Activated CD4-positive, CD25-positive, alpha-beta regulatory T cell (primary cell): ENCODE measurements at places on chromosomes 2 and 18.

DNA sequence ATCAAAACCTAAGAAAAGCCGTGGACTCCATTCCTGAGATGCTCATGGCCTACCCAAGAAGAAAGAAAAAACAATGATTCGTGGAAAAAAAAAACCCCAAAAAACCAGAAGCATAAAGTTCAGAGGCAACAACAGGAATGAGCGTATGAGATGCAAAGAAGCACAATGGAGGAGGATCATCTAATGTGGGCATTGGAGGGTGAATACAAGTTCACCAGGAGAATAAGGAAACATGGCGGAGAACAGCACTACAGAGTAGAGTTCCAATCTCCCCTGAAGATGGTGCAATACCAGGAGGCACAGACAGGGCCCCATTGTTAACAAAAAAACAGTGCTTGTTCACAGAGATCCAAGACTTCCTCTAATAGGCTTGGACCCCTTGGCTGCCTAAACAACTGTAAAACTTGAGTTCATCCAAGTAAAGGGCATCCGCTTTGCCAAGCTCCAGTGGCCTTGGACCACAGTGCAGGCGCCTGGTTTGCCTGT lies 337.2 kb downstream of the PDE11A start:
- DNase-seq = no peak

- no peak for DNase-seq
These were observed 134.2 kb downstream of the PLCL1 start for GRCh38 chr2:197938555-197938954.

DNA sequence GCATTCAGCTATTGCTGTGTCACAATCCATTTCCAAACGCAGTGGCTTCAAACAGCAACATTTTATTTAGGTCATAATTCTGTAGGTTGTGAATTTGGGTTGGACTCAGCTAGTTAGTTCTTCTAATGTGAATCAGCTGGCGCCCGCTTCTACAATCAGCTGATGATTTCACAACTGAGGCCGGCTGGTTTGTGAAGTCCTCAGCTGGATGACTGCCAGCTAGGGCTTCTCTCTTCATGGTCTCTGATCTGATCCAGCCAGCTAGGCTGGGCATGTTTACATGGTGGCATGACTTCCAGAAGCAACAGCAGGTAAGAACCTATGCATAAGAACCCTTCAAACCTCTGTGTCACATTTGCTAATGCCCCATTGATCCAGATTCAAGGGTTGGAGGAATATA lies 172.0 kb downstream of the SLC4A10 start:
- no peak for DNase-seq

DNA sequence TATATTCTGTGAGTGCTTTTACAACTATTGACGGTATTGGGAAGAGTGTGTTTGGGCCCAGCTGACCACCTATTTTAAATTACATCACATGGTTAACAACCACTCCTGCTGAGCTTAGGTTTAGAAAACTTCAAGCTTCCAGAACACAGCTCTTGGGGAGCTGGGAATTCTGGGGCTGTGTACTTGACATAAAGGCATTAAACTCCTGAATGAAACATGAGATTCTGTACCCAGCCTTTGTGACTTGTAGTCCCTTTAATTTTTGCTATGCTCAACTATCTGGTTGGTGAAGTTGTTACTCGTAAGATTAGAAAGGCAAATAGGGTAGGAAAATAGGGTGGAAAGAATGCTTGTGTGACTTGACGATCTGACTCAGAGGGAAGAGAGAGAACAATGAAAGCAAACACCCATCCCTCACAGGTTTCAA lies 66.9 kb downstream of the LTBP1 start:
- no peak for DNase-seq

DNA sequence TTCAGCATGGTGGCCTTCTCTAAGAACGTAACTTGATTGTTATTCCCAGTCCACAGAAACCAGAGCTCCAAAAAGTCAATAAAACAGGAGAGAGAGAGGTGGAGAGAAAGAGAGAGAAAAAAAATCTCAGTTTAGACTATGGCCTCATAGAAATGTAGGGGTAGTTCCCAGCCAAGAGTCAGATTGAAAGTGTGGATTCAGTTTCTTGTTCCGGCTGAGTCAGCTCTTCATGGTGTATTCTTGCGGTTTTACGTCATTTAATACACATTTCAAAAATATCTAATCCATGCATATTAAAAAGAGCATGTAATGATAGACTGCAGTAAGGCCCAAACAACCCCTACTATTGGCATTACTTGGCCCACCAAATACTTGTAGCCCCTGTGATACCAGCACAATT lies 303.9 kb downstream of the ETAA1 start:
- no peak for DNase-seq

- DNase-seq = no peak
These were observed 12.4 kb upstream of the RPL37A start for GRCh38 chr2:216486271-216486670.

DNA sequence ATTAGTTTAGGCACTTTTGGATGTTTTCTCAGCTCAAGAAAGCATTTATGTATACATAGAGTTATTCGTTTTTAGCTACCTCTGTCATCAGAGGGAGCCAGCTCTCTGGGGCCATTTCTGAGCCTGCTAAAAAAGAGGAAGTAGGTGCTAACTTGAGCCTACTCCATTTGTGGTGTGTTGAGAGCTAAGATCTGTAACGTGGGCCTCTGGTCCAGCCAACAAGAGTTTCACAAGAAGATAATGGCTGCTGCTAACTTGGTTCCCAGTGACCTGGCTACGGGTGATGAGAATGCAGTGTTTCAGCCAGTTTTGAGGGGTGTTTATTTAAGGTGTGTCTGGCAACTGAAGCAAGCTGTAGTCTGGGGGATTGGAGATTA lies 182.5 kb downstream of the PRKCE start:
- DNase-seq = no peak

DNA sequence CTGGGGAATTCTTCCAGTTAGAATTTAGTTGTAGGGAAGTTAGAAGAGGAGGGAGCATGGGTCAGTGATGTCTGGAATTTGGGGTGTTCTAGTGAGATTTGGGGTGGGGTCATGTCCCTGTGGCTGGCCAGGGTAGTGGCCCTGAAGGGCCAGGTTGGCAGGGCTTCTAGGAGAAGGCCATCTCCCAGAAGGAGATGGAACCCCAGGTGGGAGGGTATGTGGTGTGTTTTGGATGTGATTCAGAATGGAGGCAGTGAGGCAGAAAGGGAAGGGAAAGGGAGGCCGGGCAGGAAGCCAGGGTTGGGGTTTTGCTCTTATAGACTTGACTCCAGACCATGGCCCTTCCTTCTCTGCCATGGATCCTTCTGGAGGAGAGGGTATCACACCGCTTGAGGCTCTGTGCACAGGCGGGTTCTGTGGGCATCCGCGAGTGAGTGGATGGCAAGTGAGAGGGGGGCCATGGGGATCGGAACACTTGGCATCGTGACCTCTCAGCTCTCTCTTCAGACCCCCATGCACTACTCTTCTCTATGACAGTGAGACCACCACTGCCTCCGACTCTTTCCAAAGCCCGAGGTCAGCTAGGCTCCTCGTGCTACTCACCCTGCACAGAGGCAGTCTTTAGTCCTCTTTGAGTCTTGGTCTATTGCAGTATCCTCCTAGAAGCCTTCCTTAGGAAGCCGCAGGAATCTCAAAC lies 7.3 kb downstream of the GREB1 start:
- no peak for DNase-seq

DNA sequence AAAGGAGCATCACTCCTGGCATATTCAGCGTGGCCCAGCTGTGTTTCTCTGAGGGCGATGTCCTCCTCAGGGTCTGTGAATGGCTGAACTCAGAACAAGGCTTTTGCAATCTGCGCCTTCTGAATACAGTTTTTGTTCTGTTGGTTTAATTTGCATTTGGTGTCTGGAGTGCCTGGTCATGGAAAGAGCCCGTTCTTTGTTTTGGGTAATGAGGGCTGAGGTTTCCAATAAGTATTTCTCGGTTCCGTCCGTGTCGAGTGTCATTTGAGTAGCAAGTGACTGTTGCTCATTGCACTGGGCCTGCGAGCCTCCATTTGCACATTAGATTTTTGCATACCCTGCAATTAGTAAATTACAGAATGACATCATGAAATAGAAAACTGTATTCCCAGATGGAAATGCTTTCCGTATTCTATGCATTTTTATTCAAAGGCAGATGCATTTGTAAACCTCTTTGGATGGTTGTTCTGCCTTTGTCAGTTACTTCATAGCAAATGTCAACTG lies 57.3 kb downstream of the NEDD4L start:
- DNase-seq = no peak

- DNase-seq = no peak
These were observed 239.0 kb downstream of the OSR1 start for GRCh38 chr2:19119326-19120001.

DNA sequence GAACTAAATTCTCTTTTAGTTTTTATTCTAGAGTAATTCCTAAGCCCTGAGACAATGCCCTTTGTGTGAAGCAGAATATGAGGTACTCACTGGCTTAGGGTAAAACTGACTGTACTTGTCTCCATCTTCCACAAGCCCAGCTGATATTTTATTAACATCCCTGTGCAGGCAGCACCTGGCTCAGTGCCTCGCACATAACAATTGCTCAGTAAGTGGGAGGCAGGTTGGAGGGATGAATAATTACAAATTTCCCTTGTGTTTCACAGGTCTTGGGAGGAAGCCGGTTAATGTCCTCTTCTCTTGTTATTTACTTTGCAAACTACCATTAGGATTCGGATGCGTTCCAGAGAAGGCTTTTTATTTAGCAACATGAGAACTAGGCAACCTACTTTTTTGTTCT lies 249.8 kb upstream of the FSHR start:
- no peak for DNase-seq

GRCh38 chr2:145484448-145485097 lies 964.7 kb upstream of the ZEB2 start:
- DNase-seq = no peak

GRCh38 chr2:10762651-10763460 lies 41.4 kb downstream of the ATP6V1C2 start:
- DNase-seq = no peak

DNA sequence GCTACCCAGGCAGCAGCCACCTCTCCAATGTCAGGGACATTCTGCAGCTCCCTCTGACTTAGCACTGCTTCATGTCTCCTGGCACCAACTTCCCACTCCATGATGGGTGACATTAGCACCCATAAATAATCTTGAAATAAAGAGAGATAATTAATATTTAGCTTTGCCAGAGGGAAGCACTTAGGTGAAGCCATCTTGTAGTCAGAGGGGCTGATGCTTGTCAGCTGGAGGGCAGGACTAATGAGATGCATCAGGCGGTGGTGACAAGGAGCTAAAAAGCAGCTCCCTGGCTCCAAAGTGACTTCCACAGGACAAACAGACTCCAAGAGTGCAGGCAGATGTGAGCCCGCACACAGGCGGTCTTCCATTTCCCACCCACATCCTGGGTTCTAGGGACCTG lies 153.0 kb upstream of the ID2 start:
- no peak for DNase-seq

GRCh38 chr2:2701813-2702212 lies 370.7 kb upstream of the MYT1L start:
- no peak for DNase-seq

GRCh38 chr2:71922091-71922490 lies 225.6 kb downstream of the CYP26B1 start:
- no peak for DNase-seq

- no peak for DNase-seq
These were observed 132.8 kb upstream of the TTC39C start for GRCh38 chr18:23881778-23882177.

DNA sequence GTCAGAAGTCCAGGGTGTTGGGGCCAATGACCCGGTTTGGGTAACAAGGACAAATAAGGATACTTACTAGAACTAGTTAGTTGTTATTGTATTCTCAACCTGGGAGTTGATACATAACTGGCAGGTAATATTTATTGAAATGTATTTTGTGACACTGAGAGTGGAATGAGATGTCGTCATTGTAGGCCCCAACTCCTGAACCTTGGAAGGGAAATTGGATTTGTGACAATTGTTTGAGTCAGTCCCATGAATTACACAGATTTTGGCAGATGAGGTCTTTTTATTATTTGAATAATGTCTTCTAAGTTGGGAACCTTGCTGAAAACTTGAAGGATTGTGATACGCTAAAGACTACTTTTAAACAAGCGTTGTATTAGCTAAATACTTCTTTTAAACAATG lies 5.1 kb downstream of the TIMM21 start:
- DNase-seq = no peak

GRCh38 chr2:65035351-65035943 lies 20.8 kb upstream of the CEP68 start:
- DNase-seq = no peak

DNA sequence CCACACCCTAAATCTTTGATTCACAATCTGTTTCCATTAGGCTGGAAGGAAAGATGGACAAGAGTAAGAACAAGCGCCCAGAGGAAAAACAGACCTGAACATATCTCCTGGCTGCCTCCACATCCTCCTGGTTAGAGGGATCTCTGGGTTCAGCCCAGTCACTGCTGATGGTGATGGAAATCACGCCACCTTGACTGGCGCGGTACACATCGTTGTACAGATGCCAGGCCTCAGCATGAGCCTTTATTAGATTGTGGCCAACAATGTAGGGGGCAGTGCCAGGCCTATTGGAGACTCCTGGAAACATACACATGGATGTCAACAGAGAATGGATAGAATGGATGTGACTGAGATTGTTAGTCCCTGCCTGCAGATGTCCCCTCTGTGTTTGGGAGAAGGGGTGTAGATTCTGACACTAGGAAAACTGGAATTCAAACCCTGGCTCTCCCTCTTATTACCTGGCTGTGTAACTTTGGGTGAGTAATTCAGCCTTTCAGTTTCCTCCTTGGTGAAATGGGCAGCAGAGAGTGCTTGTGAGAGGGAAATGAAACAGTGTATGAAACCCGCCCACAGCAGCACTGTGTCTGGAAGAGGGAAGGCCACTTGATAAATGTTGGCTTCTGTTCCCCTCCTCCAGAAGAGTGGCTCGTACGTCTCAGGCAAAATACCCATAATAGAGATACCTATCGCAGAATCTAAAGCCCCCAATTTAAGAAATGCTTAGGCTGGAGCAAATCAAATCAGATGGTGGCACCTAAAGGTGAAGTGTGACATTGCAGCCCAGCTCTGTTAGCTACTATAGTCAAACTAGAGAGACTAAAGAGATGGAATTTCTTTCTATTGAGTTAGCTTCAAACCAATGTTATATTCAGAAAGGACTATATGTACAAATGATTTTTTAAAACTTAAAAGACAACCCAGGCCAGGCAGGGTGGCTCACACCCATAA lies 36.2 kb downstream of the LCT start:
- DNase-seq = no peak

DNA sequence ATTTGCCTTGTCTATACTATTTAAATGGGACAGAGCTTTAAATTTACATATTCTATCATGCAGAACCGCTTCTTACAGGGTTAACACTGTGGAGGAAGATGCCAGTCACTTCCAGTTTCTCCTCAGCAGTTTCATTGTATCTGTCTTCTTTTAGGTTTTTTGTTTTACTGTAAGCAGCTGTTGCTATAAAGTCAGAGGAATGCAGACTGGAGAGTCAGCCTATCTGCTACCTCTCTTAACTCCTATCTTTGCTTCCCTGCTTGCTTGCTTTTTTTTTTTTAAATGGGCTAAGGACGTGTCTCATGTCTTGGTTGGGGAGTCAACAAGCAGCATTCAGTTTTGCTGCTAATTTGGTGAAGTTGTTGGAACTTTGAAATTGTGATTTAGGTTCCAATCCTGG lies 8.9 kb downstream of the EPC2 start:
- DNase-seq = no peak

GRCh38 chr2:151063271-151063670 lies 198.4 kb downstream of the RBM43 start:
- DNase-seq = no peak
